ENCODE measurements at places on chromosomes 16 and 17.

DNA sequence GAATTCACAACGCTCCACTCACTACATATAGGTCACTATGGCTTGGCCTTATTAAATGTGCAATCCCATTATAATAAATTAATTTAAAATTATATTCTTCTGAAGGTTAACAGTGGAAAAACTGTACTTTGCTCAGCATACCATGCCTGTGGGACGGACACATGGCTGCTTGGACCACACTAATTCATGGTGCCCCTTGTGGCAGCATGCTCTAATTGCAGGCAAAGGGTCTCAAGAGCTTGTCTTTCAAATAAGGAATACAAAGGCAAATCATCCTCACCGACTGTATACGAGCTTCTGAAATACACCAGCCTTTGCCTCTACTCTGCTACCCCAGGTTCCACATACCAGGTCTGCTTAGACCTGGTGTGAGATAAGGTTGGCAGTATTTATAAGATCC, 11.7 kb downstream of the SMPD3 start:
- no peak for DNase-seq

DNA sequence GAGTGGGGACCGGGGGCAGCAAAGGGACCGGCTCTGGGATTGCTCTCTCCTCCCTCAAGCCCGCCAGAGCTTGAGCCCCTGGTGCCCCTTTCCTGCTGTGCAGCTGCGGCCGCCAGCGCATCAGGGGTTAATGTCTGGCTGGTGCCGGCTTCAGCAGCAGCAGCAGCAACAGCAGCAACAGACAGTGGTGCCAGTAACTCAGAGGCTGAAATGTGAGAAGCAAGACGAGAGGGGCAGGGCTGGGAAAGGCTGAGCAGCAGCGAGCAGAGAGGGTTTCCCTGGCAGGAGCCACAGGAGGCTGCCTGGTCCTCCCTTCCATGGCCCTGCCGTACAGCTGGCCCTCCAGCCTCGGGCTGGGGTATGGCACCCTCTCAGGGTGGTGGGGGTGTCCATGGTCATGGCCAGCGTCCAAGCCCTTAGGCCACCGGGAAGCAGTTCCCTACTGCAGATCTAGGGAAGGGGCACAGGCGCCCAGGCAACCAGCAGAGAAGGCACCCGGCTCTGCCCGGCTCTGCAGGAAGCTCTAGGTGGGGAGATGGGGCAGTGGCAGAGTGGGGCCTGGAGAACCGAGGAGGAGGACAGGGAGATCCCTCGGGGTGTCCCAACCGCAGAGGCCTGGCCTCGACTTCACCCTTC, 21.1 kb upstream of the TFAP4 start:
- no peak for DNase-seq

DNA sequence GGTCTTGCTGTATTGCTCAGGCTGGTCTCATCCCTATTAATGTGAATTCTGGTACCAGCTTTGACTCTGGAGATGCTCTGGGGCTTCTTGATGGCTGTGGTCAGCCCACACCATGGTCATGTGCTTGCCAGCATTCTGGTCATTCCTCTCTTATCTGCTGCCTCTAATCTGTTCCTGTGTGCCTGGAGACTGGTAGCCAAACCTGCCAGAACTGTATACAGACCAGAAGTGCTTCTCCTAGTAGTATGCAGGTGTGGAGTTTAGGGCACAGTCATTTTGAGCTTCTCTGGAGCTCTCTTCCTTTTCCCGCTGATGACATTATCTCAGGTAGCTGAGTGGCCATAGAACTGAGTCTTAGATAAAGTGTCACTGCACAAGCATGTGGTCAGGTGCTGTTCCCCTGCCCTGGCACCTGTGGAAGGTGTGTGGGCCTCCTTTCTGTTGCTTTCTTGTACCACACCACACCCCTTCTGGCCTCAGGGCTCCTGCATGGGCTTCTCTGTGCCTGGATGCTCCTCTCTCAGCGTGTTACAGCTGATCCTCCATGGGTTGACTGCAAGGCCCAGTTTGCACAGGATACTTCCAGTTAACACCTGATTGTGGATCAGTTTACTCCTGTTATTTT, 162.7 kb downstream of the SPECC1 start:
- DNase-seq: no peak

DNA sequence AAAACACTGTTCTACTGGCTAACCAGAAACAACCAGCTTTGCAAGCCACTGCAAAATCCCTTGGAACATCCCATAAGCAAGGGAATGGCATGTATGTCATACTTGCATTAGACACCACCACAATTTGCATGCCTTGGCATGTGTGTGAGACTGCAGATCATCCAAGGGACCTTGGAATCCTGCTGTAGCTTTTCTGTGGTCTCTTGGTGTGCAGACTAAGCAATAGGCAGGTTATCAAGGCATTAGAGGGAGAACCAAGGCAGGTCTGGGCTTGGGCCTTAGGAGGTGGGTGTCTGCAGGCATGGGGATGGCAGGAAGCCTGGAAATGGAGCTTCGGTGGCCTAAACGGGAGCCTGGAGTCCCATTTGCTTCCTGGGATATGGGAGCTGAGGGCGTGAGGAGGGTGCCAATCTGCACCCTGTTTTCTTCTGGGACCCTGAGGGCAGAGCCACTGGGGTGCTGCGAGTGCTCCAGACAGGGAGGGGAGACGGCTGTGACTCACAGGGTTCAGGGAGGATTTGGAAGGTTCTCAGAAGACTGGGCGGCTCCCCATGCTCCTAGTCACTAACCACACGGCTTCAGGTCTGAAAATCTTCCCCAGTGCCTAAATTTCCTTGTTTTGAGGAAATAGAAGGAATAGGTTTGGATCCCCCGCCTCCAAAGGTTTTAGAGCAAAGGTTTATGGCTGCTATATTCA, 36.6 kb downstream of the FAM20A start:
- DNase-seq: no peak

DNA sequence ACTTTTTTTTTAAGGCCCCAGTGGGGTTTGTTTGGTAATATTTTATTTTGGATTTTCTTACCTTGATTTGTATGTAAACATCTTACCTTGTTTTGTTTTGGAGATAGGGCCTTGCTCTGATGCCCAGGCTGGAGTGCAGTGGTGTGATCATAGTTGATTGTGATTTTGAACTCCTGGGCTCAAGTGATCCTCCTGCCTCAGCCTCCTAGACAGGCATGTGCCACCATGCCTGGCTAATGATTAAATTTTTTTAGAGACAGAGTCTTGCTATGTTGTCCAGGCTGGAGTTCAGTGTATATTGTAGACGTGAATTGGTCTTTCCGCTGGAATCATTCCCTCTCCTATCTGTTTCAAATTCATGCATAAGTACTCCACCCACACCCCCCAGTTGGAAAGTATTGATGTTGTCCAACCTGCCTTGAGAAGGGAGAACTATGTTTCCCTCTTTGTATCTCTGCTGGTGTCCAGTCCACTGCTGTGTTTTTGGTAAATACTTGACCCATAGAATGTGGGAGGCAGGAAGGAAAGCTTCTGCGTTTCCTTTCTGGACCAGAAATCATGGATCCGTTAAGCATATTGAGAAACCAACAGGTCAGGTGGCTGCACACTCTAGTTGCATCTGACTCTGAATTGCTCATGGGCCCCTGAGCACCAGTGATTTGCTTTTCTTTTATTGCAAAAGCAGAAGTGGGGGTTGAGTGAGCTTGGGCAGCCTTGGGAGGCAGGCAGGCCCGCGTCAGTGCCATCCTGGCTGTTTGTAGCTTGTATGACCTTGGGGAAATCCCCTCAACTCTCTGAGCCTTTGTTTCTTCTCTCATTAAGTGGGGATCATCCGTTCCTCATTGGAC, 25.0 kb downstream of the RMI2 start:
- DNase-seq: no peak

GRCh38 chr17:57521606-57522005, 223.5 kb downstream of the CCDC182 start:
- DNase-seq: no peak

DNA sequence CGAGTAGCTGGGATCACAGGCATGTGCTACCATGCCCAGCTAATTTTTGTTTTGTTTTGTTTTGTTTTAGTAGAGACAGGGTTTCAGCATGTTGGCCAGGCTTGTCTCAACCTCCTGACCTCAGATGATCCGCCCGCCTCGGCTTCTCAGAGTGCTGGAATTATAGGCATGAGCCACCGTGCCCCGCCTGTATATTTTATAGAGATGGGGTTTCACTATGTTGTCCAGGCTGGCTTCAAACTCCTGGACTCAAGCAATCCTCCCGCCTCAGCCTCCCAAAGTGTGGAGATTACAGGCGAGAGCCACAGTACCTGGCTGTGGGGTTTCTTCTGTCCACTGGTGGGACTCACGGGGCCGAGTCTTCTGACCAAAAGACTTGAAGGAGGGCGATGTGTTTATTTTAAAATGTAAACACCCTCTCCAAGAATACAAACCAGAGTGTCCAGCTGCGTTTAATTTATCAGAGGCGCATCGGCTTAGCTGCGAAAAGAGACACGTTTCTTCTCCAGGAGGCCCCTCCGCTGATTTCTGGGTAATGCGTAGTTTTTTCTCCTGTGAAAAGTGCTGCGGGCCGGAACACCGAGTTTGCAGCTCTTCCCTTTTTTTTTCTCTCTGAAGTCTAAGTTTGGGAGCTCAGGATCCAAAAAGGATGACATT, 86.9 kb upstream of the CIBAR2 start:
- DNase-seq: no peak

DNA sequence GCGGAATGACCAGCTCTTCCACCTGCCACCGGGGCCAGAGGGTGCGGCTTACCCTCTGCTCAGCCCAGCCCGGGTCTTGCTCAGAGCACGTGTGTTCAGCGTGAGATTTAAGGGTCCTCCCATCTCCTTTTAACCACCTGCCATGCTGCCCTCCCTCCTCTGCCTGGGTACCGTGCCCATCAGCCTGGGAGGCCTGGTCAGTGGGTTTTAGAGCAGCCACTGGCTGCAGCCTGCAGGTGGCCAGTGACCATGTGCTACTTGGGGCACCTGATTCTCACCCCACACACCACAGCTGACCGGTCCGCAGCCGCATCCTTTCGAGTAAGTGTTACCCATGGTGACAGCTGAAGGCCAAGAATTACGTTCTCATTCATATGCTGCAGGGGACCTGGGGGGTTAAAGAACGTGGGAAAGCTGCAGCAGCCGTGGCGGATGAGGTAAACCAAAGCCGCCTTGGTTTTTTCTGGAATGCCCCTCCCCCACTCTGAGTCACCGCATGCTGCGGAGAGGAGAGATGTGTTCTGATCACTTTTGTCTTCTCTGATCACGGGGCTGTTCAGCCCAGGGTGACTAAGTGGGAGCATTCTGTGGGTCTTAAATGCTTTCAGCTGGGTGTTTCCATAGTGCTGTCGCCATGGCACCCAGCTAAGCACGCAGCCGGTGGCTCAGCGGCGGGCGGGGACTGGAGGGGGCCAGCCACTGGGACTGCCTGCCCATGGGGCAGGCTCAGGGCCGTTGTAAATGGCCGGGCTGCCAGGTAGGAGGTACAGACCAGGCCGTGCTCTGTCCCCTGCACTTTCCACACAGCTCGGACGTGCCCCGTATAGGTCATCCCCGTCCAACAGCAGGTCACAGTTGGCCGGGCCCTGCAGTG, 59.8 kb downstream of the BAIAP2 start:
- peak; percentile 88 for DNase-seq

- DNase-seq: no peak
Measured at GRCh38 chr16:68660359-68660795, 15.3 kb downstream of the CDH3 start.
